ENCODE measurements at places on chromosomes 2 and 18.

DNA sequence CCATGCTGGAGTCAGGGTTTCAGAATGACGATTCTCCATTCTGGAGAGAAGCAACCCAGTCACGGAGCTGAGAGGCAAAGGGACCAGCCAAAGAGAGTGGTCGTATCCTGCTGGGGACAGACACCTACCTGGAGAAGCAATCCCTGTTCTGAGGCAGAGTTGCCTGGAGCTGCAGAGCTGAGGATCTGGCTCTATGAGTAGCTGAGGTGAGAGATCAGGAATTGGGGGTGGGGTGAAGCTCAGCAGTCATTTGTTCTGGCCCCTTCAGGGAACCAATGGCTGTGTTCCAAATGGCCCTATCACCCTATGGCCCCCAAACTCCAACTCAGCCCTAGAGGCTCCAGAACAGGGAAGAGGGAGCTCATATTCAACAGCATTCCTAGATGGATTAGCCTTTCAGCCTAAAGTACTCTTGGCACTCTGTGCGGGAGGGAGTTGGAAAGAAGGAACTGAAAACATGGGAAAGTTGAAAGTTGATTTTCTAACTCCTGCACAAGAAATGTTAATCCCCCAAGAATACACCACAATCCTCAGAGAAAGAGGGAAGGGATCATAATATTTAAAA is 3.3 kb upstream of the ATRAID start:
- no peak for DNase-seq

DNA sequence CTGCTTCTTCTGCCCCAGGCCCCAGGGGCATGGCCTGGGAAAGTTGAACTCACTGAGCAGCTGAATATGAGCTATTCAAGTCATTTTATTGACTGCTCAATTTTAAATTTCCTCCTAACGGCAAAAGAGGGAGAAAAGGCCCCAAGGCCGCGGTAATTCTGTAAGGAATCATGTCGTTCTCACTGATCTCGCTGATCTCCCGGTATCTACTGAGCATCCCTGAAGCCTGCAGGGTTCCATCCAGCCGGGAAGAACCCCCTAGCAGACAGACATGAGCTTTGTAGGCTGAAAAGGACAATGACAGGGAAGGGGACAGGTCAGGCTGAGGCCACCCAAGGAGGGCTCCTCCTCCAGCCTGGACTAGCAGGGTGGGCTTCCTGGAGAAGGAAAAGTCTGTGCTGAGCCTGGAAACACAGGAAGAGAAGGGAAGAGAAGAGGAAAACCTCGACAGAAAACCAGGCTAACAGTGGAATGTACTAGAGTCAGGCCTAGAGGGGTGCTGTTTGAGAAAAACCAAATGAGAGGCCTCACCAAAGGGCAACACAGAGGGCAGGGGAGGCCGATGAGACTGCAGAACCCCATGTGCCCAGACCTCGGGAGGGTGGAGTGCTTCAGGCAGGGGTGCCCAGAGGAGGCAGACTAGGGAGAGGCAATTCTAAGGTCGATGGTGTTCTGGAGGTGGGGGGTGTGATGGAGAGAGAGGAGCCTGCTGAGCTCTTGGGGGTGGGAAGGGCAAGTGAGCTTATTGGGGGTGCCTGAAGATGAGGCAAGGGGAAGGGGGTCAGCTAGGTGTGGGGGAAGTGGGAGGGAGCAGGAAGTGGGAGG is 2.9 kb upstream of the NPPC start:
- no peak for DNase-seq

GRCh38 chr2:3113769-3114168 is 263.8 kb downstream of the EIPR1 start:
- no peak for DNase-seq

GRCh38 chr2:130371723-130372054 is 15.8 kb downstream of the PTPN18 start:
- DNase-seq: peak; percentile 81

GRCh38 chr2:117723483-117723882 is 91.0 kb upstream of the DDX18 start:
- no peak for DNase-seq

- DNase-seq: no peak
Observed at GRCh38 chr2:47833516-47833968, 50.6 kb downstream of the MSH6 start.

GRCh38 chr2:20226152-20226545 is 1.2 kb upstream of the SDC1 start:
- DNase-seq: no peak

GRCh38 chr2:159873258-159873657 is 75.2 kb upstream of the CD302 start:
- DNase-seq: no peak
